ENCODE measurements at places on chromosomes 6 and 20. TPM values are rescaled to one million over a fixed set of nuclear protein-coding genes. Genes with fewer than 3 reads are reported as not detected.

GRCh38 chr6:26304797-26305640 lies 60.0 kb upstream of the BTN3A2 start:
- no peak for DNase-seq
- H3K36me3 ChIP-seq: no peaks in the 10 kb centered on the region
- H3K4me1 ChIP-seq: no peaks in the 10 kb centered on the region
- H3K4me3 ChIP-seq: peak overlapping the region; percentile 69
- H3K27ac ChIP-seq: peak overlapping the region; percentile 38
- H3K27me3 ChIP-seq: no peaks in the 10 kb centered on the region

DNA sequence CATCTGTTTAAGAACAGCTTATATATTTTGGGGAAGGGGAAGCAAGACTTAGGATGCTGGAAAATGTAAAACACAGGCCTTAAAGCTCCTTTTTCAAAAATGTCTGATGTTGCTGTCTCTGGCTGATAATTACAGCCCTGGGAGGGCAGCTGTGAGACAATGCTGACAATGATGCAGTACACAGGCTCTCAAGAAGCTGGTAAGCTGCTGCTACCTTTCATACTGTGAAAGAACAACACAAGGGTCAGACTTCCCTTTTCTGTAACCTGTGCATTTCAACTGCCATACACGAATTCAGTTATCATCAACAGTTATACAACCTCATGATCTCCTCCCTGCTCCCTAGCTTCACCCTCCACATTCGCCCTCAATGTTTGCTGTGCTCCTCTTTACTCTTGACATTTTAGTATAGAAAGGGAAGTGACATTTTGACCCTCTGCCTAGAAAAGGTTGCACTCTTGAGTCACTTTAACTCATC lies 25.2 kb downstream of the MAP7 start:
- H3K27ac ChIP-seq: no peak overlapping the region
- H3K4me1 ChIP-seq: no peaks in the 10 kb centered on the region
- H3K4me3 ChIP-seq: no peak overlapping the region
- H3K27me3 ChIP-seq: no peaks in the 10 kb centered on the region
- no peak for DNase-seq

CST7 gene
- 5.4 TPM for total RNA-seq

GRCh38 chr6:135622081-135622480 lies 124.5 kb upstream of the AHI1 start:
- H3K4me3 ChIP-seq: no peak overlapping the region
- no peak overlapping the region for H3K27ac ChIP-seq
- no peaks in the 10 kb centered on the region for H3K36me3 ChIP-seq
- no peak for DNase-seq
- H3K4me1 ChIP-seq: no peaks in the 10 kb centered on the region

DNA sequence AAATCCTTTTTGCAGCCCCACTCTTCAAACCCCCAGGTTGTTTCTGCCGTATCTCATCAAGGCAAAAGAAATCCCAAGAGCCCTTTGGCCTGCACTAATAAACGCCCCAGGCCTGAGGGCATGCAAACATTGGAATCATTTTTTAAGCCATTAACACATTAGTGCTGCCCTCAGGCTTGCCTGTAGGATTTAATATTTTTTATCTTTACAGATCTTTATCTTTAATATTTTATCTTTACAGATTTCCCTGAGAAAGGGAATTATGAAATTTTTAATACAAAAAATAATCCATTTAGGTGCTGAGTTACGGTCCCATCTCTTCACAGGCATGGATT lies 14.7 kb downstream of the GTPBP2 start:
- no peak for DNase-seq
- peaks cover 16% of the 10 kb centered on the region for H3K36me3 ChIP-seq
- no peaks in the 10 kb centered on the region for H3K27me3 ChIP-seq

- H3K27me3 ChIP-seq: no peaks in the 10 kb centered on the region
- H3K36me3 ChIP-seq: no peaks in the 10 kb centered on the region
- no peaks in the 10 kb centered on the region for H3K4me1 ChIP-seq
- H3K27ac ChIP-seq: no peak overlapping the region
Measured at GRCh38 chr20:54068495-54068894, 1.9 kb downstream of the BCAS1 start.

DNA sequence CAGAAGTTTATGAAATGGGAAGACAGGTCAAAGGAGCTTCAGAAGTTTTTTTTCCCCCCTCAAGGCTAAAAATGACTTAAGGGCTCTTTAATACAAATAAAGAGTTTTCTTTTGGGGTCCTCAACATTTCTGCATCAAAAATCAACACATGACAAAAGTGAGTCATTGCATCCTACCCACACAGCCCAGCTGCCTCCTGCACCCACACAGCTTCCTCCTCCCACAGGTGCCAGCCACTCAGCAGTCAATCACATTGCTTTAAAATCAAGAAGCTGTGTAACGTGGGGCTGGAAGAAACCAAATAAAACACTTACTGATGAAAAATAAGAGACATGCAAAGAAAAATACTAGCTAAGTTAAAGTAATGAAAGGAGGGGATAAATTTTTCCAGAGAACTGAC lies 68.5 kb downstream of the MAP3K5 start:
- peaks cover 41% of the 10 kb centered on the region for H3K4me1 ChIP-seq
- H3K36me3 ChIP-seq: no peaks in the 10 kb centered on the region
- H3K27me3 ChIP-seq: no peaks in the 10 kb centered on the region
- H3K27ac ChIP-seq: no peak overlapping the region
- H3K4me3 ChIP-seq: no peak overlapping the region

DNA sequence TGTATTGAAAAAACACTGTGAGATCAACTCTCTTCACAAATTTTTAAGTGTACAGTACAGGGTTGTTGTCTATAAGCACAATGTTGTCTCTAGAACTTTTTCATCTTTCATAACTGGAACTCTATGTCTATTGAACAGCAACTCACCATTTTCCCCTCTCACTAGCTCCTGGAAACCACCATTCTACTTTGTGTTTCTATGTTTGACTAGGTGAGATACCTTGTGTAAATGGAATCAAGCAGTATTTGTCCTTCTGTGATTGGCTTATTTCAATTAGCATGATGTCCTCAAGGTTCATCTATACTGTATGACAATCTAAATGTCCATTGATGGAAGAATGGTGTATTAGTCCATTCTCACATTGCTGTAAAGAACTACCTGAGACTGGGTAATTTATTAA lies 210.1 kb upstream of the FUT9 start:
- H3K4me3 ChIP-seq: no peak overlapping the region
- no peaks in the 10 kb centered on the region for H3K36me3 ChIP-seq
- no peak for DNase-seq
- H3K27ac ChIP-seq: no peak overlapping the region

GRCh38 chr6:83904395-83904794 lies 44.9 kb downstream of the CYB5R4 start:
- H3K36me3 ChIP-seq: no peaks in the 10 kb centered on the region
- no peaks in the 10 kb centered on the region for H3K27me3 ChIP-seq
- H3K27ac ChIP-seq: no peak overlapping the region
- no peak for DNase-seq
- H3K4me3 ChIP-seq: no peak overlapping the region

- no peak for DNase-seq
- no peaks in the 10 kb centered on the region for H3K36me3 ChIP-seq
Measured at GRCh38 chr6:130980310-130981032, 82.6 kb downstream of the EPB41L2 start.

CALHM4 gene
- total RNA-seq: not detected

PDYN gene
- total RNA-seq: not detected

RIN2 gene
- 121 TPM for total RNA-seq

RBPJL gene
- total RNA-seq: not detected

GRCh38 chr6:152316024-152316423 lies 321.1 kb downstream of the SYNE1 start:
- H3K4me1 ChIP-seq: peaks cover 38% of the 10 kb centered on the region
- peaks cover 23% of the 10 kb centered on the region for H3K36me3 ChIP-seq
- no peak for DNase-seq
- H3K4me3 ChIP-seq: no peak overlapping the region
- no peaks in the 10 kb centered on the region for H3K27me3 ChIP-seq
- peak overlapping the region; percentile 55 for H3K27ac ChIP-seq

DNA sequence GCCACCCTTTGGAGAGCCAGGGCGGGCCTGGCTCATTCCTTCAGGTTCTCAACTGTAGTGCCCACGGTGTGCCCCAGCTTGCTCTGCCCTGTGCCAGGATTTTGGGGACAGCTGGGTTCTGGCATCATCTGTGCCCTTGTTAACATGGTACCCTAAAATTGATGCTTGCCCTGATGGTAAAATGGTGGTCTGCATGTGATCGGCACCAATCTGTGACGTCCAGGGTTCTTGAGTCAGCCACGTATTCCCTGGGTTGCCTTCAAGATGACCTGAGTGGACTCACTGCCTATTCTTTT lies 31.2 kb upstream of the APCDD1L start:
- H3K36me3 ChIP-seq: no peaks in the 10 kb centered on the region
- H3K27ac ChIP-seq: no peak overlapping the region
- H3K4me1 ChIP-seq: peaks cover 7% of the 10 kb centered on the region

- no peak overlapping the region for H3K4me3 ChIP-seq
- H3K4me1 ChIP-seq: peaks cover 38% of the 10 kb centered on the region
- peak overlapping the region; percentile 67 for H3K27ac ChIP-seq
- no peaks in the 10 kb centered on the region for H3K27me3 ChIP-seq
- no peak for DNase-seq
Measured at GRCh38 chr20:58647162-58647795, 3.8 kb upstream of the STX16 start.

DNA sequence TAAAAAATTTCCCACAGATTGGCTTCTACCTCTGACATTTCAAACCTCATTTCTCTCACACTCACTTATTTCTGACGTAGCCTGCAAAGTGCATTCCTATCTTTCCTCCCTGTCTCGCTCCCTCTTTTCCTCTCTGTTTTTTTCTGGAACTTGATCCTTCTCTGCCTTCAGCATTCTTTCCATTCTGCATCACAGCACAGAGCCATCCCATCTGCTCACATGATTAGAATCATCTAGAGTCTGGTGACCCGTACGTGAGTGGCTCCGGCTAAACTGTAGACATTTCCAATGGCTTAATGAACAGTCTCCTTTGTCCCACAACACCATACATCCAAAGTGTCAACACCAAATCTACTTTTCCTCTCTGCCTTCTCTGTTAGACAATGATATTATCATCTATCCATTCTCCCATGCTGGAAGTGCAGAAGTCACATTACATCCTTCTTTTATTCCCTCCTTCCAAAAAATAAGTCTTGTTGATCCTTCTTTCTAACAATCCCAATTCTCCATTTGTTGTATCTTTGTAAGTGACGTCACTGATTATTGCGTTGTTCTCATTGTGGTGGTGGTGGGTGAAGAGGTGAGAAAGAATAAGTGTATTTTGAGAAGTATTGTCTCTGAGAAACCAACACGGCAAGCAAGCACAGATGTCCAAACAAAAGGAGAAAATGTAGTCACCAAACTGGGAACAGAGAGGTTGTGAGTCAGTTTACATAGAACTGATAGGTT lies 41.6 kb downstream of the OPRM1 start:
- no peak for DNase-seq
- H3K4me1 ChIP-seq: no peaks in the 10 kb centered on the region
- no peaks in the 10 kb centered on the region for H3K27me3 ChIP-seq
- no peak overlapping the region for H3K27ac ChIP-seq
- H3K36me3 ChIP-seq: no peaks in the 10 kb centered on the region
- H3K4me3 ChIP-seq: no peak overlapping the region

GFOD1 gene
- total RNA-seq: 25.3 TPM

DNA sequence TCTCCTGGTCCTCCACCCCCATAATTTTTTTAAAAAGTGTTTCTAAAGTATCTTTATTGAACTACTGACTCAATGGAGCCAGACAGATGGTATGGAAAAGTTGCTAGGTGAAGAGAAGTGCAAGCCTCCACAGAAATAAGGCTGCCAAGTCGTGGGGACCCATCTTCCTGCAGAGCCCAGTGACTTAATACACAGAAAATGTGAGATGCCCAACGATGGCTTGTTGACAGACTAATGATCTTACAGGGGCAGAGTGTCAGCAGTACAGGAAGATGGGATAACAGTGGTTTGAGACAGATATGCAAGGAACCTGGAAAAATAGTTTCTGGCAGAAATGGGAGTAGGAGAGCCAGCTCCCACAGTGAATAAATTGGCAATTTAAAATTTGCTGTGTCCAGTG lies 43.3 kb downstream of the FYN start:
- H3K27ac ChIP-seq: no peak overlapping the region
- no peaks in the 10 kb centered on the region for H3K36me3 ChIP-seq
- H3K4me1 ChIP-seq: no peaks in the 10 kb centered on the region
- no peak overlapping the region for H3K4me3 ChIP-seq
- no peak for DNase-seq

DNAH8 gene
- total RNA-seq: not detected

DNA sequence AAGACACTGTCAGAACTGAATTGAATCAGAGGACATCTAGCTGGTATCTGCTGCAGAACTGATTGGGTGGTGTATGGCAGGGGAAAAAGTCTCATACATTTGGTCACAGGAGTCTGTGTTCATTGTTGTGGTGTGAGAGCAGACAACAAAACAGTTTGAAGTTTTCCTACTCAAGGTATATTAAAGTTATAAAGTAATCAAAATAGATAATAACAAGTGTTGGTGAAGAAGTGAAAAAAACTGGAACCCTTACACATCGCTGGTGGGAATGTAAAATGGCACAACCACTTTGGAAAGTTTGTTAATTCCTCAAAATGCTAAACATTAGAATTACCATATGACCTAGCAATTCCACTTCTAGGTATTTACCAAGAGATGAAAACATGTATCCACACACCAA lies 24.7 kb downstream of the SRPK1 start:
- no peak overlapping the region for H3K4me3 ChIP-seq
- H3K27ac ChIP-seq: no peak overlapping the region
- peaks cover 10% of the 10 kb centered on the region for H3K4me1 ChIP-seq
- H3K27me3 ChIP-seq: no peaks in the 10 kb centered on the region

- no peaks in the 10 kb centered on the region for H3K27me3 ChIP-seq
- H3K27ac ChIP-seq: no peak overlapping the region
- no peak overlapping the region for H3K4me3 ChIP-seq
- H3K36me3 ChIP-seq: no peaks in the 10 kb centered on the region
- no peak for DNase-seq
Measured at GRCh38 chr6:73329201-73329600, 24.9 kb downstream of the DPPA5 start.

DNA sequence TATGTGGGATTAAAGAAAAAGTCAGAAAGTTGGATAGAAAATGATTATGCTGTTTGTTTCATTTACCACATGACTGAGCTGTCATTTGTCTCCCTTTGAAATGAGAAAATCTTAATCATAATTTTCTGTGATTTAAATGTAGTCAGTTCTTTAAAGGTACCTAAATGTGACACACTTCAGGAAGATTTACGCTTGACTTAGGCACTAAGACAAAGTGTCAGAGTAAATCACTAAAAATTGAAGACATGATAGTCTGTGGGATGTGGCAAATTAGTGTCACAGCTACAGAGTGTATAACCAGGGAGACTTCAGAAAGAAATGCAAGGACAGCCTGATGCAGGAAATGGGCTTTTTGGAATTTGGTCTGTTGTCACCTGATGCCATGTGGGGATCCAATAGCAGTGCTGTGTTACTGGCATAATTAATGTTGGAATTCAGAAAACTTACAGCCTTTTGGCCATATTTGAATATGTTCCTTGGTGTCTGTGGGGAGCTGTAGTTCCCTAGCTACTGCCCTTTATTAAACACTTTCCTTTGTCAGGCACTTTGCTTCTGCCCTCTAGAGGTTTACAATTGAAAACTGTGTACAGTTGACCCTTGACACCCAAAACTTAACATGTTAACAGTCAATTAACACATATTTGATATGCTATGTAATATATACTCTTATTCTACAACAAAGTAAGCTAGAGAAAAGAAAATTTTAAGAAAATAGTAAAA lies 493.8 kb downstream of the UTRN start:
- no peaks in the 10 kb centered on the region for H3K4me1 ChIP-seq
- no peaks in the 10 kb centered on the region for H3K27me3 ChIP-seq
- no peaks in the 10 kb centered on the region for H3K36me3 ChIP-seq
- H3K4me3 ChIP-seq: no peak overlapping the region
- no peak for DNase-seq

DDX39B gene
- total RNA-seq: 198 TPM

Measured in thoracic aorta (tissue), 2 donors.